ENCODE measurements at places on chromosomes 11 and 22.

- DNase-seq = no peak
These were observed 53.6 kb downstream of the PDHX start for GRCh38 chr11:34970033-34970432.

DNA sequence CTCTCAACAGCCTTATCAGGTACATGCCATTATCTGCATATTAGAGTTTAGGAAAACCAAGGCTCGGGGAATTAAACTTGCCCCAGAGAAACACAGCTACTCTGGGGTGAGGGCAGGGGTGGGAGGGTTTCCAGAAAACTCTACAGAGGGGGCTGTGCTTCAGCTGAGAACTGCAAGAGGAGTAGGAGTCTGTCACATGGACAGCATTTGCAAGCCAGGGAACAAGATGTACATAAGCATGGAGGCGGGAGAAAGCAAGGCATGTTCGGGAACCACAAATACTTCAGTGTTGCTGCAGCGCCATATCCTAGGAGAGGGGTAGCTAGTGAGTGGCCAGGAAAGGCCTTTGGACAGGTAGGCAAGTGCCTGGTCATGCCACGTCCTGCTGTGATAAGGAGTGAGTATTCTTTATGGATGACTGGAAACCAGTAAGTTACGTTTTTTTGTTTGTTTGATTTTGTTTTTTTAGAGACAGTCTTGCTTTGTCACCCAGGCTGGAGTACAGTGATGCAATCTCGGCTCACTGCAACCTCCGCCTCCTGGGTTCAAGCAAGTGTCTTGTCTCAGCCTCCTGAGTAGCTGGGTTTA is 57.2 kb downstream of the GRAMD1B start:
- no peak for DNase-seq

DNA sequence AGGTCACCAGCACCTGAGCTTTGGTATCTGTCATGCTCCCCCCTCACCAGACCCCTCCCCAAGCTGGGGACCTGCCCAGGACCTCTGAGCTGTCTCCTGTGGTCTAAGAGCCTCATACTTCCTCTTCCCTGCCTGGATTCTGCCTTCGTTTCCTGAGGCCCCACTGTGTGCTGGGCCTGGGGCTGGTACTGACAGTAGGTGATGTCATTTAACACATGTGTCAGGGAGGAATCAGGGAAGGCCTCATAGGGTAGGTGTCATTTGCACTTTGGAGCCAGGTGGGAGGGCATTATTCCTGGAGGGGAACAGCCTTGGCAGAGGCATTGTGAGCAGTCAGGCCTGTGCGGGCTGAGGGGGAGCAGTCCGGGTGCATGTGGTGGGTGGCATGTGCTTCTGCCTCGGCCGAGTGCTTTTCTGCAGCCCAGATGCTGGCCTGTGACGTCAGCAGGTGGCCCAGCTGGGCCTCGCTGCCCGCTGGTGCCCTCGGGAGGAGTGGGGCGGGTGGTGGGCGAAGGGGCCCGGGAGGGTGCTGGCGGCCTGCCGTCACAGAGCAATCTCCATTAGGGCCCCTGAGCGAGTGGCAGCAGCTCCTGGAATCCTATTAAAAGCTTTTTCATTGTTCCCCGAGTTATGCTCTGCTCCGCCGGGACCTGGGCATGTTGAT is 9.1 kb downstream of the FLRT1 start:
- DNase-seq = no peak

DNA sequence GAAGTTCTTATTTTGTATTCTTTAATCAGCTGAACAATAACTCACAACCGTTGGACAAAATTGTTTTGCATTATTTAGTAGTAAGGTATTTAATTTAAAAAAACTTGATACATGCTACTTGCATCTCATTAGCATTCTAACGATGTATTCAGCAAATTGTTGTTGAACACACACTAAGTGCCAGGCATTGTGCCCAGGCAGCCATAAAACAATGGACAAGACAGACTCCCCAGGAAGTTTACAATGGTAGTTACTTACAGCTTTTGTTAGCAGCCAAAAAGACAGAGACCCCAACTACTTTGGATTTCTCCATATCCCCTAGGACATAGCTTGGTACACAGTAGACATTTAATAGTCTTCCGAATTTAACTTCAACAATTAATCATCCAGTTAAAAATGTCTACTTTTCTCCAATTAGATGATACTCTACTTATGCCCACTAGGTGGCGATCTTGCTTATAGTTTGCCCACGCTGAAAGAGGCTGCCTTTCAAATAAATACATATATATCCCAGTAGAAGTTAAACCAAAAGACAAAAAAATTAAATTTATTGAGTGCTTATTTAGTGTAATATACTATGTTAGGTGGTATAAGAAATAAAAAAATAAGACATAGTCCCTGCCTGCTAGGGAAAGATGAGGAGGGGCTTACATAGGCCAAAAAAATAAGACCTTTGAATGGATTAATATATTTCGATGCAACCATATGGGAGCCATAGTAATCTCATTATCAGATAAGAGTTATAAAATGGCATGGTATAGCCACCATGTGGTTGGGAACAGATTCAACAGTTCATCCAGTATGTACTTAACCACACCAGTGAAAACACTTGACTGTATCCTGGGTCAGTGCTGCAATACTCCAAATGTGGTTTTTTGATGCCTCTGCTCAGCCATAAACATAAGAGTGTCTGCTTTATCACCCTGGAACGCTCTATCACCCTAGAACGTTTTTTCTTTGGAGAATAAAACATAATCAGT is 2.0 kb upstream of the FJX1 start:
- no peak for DNase-seq

DNA sequence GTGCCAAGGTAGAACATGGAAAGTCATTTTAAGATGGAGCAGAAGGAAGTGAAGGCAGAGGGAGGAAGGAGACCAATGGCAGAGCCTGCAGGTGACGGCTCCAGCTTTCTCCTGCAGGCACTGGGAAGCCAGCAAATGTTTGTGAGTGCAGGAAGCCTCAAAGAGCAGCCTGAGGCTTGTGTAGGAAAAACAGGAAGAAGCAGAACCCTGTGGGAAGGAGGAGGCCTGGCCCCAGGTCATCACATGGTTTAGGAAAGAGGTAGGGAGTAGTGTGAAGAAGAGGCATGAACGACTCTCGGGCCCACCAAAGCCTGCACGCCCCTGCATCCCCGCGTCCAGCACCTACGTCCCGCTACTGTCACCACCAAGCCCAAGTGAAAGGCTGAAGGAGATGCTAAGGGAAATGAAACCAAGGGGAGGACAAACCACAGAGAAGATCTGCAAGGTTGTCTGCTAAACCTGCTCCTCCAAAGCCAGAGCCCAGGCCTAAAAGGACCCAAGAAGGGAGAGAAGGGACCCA is 151.5 kb downstream of the CHST1 start:
- no peak for DNase-seq

DNA sequence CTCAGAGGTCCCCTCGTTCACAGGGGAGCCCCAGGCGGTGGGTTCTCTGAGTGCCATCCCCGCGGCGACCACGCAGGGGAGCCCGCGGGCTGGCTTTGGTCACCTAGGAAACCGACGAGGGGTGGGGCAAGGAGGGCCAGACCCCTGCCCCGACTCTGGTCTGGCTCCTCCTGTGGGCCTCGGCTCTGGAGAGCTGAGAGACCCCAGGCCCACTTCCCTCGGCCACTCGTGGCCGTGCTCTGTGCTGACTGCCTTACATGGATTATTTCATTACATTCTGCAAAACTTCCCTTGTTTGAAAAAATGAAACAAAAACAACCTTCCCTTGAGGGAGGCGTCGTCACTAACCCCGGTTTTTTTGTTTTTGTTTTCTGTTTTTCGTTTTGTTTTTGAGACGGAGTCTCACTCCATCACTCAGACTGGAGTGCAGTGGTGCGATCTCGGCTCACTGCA is 15.1 kb upstream of the CYTH4 start:
- no peak for DNase-seq

DNA sequence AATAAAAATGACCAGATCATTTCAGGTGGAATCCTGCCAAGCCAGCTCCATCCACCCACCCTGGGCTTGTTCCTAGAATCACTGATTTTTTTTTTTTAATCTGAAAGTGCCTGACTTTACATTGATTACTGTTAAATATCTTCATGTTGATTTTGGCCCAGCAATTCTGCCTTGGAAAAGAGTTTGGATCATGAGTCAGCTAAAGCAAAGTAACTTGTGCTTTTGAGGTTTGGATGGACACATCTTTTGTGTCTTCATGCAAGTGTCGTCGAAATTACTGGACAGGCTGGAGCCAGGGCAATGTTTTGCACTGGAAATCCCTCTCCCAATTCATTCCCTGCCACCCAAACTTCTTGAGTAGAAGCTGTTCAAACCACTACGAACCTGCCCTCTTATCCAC is 164.0 kb upstream of the SYT13 start:
- no peak for DNase-seq

GRCh38 chr11:13222285-13222684 is 55.3 kb upstream of the BMAL1 start:
- no peak for DNase-seq

GRCh38 chr11:120545813-120546212 is 34.3 kb downstream of the GRIK4 start:
- DNase-seq = no peak

DNA sequence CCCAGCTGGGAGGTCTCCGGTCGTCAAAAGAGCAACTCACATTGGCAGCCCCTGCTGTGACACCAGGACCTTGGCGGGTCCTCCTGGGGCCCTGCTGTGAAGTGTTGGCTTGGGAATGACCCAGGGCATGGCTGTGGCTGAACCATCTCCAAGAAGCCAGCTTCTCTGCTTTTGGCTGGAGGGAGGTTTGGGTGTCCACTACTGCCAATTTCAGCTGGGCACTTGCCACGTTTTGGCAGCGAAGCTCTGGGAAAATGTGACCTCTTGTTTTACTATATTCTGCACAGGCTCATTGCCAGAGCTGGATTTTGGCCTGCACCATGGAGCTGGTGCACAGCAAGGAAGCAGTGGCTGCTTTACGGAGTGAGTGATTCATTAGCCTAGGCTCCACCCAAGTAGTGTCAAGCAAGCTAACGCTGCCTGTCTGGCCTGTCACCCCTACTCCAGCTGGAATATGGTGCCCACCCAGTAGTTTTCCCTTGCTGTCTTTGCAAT is 24.3 kb upstream of the SMCO4 start:
- no peak for DNase-seq

Data from activated CD8-positive, alpha-beta memory T cell treated with anti-CD3 and anti-CD28 coated beads for 1 hour (primary cell).